Right kidney (tissue), 9 donors: ENCODE measurements at places on chromosomes 3 and 15.

- no peak for DNase-seq
These were observed 493.3 kb upstream of the NAALADL2 start for GRCh38 chr3:174365796-174366195.

GRCh38 chr15:100220058-100220768 is 121.6 kb downstream of the ADAMTS17 start:
- DNase-seq: no peak

- no peak for DNase-seq
These were observed 39.5 kb downstream of the MECOM start for GRCh38 chr3:169623971-169624370.

- no peak for DNase-seq
These were observed 127.7 kb downstream of the LRRC3B start for GRCh38 chr3:26750263-26750662.

GRCh38 chr3:64084640-64085039 is 61.3 kb upstream of the PSMD6 start:
- DNase-seq: no peak
